ENCODE measurements at places on chromosomes 6 and 20.

DNA sequence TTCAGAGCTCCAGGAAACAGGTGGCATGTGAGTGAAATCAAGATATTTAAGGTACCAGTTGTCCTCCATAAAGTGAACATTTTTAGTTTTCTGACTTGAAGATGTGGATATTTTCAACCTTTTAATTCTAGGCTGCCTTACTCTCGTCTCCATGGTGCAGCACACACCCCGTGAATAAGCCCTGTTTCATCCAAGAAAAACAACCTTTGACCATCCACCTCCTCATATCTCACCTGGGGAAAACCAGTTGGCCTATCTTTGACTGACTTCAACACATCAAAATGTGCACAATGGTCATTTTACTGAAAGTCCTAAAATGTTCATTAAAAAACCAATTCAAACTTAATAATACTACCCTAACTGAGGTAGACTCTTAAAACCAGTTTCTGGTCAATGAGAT, 73.8 kb upstream of the CD2AP start:
- DNase-seq, result no peak

GRCh38 chr20:11219192-11219591, 545.4 kb upstream of the JAG1 start:
- peak; percentile 42 for DNase-seq

- no peak for DNase-seq
Observed at GRCh38 chr6:156685823-156686222, 91.4 kb upstream of the ARID1B start.

GRCh38 chr20:10125757-10126156, 91.0 kb downstream of the ANKEF1 start:
- no peak for DNase-seq

DNA sequence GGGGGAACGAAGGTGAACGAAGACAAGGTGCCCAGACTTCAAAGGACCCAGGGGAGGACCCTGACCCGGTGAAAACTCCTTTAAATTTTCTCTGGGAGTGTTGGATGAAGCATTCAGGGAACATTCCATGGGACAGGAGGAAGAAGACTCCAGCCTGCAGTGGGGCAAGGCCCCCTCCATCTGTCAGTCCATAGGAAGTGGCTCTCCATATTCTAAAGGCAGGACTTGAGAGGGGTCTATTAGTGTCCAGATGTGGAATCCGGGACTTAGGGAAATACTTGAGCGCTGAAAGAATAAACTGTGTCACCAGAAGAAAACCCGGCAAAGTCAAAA, 3.2 kb upstream of the BPIFA2 start:
- DNase-seq, result no peak

GRCh38 chr6:2971420-2972218, at the start of gene SERPINB6:
Gene SERPINB6, minus strand, starts transcription at chr6:2971567. Its CDS starts 12,235 bp downstream, at chr6:2959332.
- no peak for DNase-seq

GRCh38 chr20:41367393-41367695, 726 bp upstream of the EMILIN3 start:
- DNase-seq, result no peak

GRCh38 chr6:45187836-45188235, 140.3 kb upstream of the RUNX2 start:
- no peak for DNase-seq

- DNase-seq, result no peak
Observed at GRCh38 chr6:148997865-148998264, 251.0 kb downstream of the UST start.

- no peak for DNase-seq
Observed at GRCh38 chr20:41183391-41183790, 46.0 kb downstream of the PLCG1 start.

Data from GM12878 (cell line).